ENCODE measurements at places on chromosomes 7 and 10.
A peak's percentile ranks its signal among the peaks of the same experiment; 100 is the strongest.

DNA sequence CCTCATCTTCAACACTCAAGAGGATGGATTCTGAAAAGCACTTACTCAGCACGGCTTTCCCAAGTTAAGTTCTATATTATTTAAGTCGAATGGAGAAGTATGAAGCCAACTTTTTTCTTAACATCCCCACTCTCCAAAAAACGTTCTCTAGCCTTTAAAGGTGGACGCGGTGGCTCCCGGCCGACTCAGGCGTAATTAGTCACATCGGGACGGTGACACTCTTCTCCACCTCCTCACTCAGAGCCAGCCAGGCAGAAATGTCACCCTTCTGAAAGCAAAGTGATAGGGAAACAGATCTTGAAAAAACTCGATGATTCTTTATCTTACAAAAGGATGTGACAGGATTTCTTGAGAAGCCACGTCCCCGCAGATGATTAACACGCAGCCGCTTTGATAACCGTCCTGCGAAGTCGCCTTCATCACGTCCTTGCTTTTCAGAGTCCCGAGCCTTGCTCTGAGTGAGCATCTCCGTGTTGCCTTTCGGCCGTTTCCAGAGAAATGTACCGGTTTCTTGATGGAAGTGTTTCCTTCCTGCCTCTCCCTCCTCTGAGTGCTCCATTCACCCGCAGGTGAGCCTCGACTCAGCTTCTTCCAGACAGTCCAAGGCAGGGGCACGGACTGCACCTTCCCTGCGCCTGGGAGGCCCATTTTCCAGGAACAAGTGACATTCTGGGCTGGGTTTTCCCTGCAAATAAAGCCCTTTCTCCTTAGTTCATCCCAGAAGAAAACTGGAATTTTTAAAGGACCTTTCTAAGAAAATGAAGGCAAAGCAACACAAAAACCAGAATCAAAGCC is 314.8 kb downstream of the DNAJB6 start:
- DNase-seq: no peak

- DNase-seq: peak; percentile 39
These were observed 463.2 kb upstream of the GALNT17 start for GRCh38 chr7:70668606-70669358.

DNA sequence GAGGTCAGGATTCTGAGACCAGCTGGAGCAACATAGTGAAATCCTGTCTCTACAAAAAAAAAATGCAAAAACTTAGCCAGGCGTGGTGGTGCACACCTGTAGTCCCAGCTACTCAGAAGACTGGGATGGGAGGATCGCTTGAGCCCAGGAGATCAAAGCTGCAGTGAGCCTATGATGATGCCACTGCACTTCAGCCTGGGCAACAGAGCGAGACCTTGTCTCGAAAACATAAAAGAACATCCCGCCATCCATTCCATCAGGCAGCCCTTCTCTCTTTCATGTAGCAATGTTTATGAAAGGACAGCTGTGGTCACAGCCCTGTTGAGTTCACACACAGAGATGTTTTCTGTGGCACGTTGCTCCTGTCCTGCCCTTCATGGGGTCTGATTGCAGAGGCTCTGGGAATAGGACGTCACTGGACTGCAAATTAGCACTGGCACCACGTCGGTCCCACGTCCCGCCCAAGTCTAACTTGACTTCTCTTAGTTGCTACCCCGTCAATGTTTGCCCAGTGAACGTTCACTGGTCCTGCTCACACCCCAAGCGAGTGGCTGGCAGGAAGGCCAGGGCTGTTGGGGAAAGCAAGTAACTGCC is 64.5 kb upstream of the MYL10 start:
- DNase-seq: no peak

DNA sequence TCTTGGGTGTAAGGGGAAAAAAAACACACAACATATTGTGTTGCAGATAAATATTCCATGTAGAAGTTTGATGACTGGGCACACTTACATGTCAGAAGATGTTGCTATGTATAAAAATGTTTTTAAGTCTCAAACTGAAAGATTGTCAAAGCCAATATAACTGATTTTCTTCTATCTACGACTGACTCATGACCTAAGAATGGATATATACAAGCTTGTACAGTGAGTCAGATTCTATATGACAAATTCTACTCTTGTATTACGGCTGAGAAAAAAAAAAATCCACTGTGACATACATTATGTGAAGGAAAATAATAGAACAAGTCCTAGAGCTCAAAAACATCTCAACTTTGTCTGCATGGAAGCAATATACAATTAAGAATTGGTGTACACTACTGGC is 343.0 kb upstream of the PCDH15 start:
- DNase-seq: no peak

DNA sequence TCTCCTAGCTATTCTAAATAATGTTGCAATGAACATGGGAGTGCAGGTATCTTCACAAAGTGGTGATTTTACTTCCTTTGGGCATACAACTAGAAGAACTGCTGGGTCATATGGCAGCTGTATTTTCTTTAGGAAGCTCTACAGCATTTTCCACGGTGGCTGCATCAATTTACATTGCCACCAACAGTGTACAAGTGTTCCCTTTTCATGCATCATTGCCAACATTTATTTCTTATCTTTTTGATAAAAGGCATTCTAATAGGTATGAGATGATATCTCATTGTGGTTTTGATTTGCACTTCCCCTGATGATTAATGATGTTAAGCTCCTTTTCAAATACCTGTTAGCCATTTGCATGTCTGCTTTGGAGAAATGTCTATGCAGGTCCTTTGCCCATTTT is 52.6 kb downstream of the NT5C2 start:
- DNase-seq: no peak

- DNase-seq: no peak
These were observed 122.3 kb downstream of the IMMP2L start for GRCh38 chr7:111439977-111440376.
